PC-9 (cell line): ENCODE measurements at places on chromosomes 12 and 14. TPM values are rescaled to one million over a fixed set of nuclear protein-coding genes. Genes with fewer than 3 reads are reported as not detected.

DNA sequence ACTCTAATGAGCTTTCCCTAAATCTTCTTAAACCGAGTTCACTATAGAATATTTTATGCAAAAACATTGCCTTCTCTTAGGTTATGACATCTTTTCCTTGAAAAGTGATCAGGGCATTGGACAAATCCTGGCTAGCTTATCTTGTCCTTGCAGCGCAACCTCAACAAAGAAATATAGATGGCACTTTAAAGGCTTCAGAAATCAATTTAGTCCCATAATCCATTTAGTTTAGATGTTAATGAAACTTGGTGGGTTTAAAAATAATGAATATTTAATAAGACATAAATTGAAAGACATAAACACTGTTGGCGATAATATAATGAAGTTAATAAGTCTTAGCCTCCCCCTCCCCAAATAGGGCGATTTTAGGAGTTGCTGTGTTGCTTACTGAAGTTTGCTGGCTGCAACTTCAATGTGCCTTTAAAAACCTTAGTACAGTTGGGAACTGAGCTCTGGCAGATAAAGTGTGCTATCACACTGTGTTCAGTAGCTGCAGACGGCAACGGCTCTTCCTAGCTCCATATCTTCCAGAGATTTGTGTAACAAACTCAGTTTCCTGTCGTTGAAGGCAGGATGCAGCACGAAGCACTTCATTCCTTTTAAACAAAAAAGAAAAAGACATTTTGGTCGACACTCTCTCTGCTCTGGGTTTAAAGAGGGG, 19.5 kb downstream of the PLXNC1 start:
- DNase-seq = no peak

DNA sequence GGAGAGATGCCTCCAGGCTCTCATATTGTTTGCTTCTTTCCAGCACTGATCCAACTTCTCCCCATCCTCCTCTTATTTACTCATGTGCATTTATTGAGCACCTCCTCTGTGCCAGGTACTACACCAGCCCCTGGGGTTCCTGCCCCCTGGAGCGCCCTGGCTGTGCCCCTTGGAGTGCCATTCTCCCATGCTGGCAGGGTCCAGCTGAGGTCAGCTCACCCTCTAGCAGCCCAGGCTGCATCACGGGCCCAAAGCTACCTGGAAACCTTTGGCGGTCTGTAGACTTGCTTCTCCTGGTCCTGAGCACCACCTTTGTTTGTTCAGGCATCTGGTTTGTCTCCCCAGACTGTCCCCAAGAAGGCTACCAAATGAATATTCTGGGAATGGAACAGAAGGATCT, 67.0 kb downstream of the ADCK1 start:
- no peak for DNase-seq

Gene TTC9
- total RNA-seq = 9.3 and 9.9 TPM in 2 replicates

Gene GRIN2B
- not detected in 2 replicates for total RNA-seq
